NCI-H345 (cell line): ENCODE measurements at places on chromosomes 1 and 21.

- peak; percentile 25 for DNase-seq
These were observed 142.6 kb downstream of the AJAP1 start for GRCh38 chr1:4797016-4797410.

- DNase-seq, result no peak
These were observed 27.7 kb upstream of the FMO1 start for GRCh38 chr1:171220581-171221054.

DNA sequence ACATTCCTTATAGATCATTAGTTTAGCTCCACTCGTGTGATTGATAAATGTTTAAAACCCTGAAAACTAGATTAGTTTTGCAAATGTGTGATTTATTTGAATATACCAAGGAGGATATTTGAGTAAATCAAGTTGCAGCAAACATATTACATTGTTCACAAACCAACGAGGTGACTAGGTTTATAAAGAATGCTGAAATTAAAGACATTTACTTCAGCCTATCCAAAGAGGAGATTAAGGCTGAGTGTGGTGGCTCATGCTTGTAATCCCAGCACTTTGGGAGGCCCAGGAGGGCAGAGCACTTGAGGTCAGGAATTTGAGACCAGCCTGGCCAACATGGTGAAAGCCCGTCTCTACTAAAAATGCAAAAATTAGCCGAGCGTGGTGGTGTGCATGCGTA lies 34.1 kb downstream of the VTCN1 start:
- DNase-seq, result no peak

- peak; percentile 24 for DNase-seq
These were observed 79.3 kb downstream of the SH3BGR start for GRCh38 chr21:39531064-39531463.

DNA sequence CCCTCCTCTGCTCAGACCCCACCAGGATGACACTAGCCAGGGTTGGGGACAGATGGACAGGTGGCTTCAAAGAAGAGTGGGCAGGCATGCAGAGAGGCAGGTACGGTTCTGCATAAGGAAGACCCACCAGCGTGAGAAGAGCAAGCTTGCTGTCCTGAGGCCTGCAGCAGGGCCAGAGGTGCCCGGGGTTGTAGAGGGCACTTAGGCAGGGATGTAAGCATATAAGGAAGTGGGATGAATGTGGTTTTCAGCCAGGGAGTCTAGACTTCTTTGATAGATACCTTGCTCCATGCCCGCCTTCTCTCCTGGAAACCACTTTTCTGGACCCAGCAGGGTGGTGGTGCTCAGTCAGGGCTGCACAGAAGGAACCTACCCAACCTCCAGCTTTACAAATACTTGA lies 1.4 kb downstream of the TTC39A start:
- no peak for DNase-seq

DNA sequence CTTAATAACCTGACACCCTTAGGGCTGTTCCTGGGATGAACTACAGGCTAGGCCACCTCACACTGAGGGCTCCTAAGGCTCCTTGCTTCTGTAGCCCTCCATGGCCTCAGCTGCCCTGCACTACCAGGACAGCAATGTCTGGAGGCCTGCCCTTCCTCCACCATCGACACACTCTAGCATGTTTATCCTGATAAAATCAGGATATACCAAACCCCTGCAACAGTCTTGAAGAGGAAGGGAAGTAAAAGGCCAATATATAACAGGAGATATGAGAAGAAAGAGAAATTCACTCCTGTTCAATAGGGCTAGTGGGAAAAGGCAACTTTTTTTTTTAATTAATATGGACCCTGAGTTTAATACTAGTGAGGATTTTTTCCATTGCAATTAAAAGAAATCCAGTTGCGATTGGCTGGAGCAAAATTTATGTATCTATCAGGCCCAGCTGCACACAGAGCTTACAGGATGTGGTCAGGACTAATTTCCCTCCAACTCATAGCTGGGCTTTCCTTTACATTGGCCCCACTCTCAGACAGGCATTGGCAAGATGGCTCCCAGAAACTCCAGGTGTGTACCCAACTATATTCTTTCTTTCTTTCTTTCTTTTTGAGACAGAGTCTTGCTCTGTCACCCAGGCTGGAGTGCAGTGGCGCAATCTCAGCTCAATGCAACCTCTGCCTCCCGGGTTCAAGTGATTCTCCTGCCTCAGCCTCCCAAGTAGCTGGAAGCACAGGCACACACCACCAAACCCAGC lies 13.5 kb upstream of the ATP2B4 start:
- DNase-seq, result no peak

DNA sequence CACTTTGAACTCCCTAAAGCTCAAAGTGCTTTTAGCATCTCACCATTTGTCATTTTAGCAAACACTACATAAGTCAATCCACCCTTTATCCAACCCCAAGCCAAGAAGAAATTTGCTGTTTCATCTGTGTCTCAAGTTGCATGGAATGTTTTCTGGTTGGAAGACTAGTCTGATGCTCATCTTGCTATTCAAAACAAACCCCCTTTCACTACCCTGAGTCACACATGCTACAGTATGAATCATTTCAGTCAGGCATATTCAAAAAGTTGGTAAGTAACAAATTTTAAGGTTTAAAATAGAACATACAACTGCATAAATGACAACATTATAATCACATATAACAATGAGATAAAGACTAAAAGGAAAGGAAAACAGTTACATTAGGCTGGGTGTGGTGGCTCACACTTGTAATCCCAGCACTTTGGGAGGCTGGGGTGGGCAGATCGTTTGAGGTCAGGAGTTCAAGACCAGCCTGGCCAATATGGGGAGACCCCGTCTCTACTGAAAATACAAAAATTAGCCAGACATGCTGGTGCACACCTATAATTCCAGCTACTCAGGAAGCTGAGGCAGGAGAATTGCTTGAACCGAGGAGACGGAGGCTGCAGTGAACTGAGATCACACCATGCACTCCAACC lies 38.7 kb downstream of the DSTYK start:
- no peak for DNase-seq

- no peak for DNase-seq
These were observed 99.9 kb downstream of the XCL2 start for GRCh38 chr1:168443899-168444298.

DNA sequence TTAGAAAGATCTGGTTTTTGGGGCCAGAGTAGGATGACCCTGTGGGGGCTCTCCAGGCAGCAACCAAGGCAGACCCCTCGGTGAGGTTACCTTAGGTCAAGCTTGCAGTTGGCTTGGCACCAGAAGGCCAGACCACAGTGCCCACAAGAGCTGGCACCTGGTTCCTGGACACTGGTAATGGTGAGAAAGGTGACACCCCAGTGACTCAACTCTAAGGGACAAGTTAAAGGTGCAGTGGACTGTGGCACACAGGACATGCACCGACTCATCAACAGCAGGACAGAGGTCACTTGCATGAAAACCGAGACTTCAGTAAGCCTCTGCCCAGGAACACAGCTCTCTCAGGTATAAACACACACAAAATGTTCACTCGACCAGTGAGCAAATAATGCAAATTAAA lies 6.7 kb downstream of the LRRC38 start:
- DNase-seq, result no peak

- DNase-seq, result no peak
These were observed 120.4 kb downstream of the EDEM3 start for GRCh38 chr1:184634296-184634695.

- DNase-seq, result no peak
These were observed 1.1 kb upstream of the UAP1 start for GRCh38 chr1:162560303-162561036.

DNA sequence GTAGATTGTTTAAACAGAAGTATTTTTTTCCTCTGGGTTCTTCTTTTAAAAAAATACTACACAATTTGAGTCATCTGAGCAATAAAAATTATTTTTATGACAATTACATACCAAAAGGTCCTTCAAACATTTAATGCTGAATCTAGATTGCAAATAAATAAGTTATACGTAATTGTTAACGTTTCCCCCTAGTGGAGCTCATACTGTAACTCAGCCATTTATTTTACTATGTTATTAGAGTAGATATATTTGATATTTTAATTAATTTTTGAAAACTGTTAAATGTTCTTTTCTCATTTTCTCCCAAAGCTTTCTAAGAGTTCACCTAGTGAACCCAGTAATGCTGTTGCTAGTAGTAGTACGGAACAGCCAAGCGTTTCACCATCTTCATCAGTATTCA lies 33.5 kb downstream of the ZMYM1 start:
- DNase-seq, result no peak

- DNase-seq, result no peak
These were observed 560.5 kb downstream of the KIF26B start for GRCh38 chr1:245715291-245715701.

DNA sequence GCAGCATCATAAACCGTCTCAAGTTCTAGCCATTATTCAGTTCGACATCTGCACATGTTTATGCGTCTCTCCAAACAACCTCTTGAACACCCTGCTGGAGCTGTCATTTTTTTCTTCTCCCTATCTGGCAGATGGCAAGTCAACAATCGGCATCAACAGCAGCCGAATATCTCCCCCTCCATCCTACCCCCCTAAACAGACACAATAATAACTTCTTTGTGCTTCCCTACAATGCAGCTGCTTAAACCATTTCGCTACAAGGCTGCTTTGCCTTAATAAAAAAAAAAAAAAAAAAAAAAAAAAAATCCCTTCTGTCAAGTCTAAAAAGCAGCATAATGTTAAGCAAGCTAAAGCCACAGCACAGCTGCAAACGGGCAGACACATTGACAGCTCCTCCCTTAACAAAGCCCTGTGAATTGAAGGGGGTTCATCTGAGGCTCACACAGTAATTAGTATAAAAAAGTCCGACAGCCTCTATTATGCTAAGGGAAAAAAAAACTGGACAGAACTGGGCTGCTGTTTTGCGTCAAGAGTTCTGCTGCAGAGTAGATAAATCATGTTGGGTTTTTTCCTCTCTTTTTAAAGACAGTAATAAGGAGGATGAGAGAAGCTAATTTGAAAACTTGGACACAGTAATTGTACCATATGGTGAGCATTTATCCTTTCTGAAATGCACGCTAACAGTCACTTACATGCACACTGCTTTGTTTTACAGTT lies 136.4 kb downstream of the AKT3 start:
- DNase-seq, result peak; percentile 96

DNA sequence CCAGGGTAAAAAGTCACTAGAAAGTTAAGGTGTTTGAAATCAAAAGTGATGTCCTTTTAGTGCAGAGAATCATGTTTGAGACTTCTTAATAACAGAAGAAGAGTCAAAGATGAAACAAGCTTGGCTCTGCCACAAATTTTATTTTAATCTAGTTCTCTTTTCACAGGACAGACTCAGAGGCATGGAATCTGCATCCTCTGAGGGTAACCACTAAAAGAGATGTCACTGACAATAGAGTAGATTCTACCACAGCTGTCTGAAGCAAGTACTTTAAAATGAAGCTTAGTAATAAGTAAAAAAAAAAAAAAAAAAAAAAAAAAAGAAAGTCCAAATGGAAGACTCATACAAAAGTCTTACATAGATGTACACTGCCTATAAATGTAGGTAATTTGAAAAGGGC lies 519.7 kb upstream of the PRMT6 start:
- DNase-seq, result no peak

GRCh38 chr1:185957441-185958363 lies 223.5 kb downstream of the HMCN1 start:
- DNase-seq, result no peak

DNA sequence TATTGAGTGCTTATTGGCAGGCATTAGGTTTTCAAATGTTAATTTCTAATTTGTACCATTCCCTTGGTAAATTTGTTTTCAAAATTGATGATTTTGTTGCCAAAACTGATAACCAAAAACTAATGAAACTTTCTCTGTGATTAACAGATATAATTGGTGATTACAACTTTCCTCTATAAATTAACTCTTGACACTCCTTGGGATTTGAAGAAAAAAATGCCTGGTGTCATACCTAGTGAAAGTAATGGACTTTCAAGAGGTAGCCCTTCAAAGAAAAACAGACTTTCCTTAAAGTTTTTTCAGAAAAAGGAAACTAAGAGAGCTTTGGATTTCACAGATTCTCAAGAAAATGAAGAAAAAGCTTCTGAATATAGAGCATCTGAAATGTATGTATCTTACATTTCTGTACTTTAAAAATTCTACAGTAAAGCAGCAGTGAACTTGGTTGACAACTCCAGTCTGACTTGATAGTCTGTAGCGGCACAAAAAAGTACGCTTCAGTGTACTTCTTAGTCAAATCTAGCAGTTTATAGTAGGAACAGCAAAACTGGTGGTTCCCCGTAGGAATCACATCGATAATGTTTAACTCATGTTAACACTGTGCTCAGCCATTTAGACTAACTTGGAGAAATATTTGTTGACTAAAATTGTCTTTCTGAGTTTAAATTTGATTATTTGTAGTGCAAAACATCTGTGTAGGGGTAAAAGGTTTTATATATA lies 3.0 kb downstream of the USP1 start:
- DNase-seq, result no peak

GRCh38 chr1:152783095-152783494 lies 3.0 kb upstream of the LCE1E start:
- DNase-seq, result no peak

DNA sequence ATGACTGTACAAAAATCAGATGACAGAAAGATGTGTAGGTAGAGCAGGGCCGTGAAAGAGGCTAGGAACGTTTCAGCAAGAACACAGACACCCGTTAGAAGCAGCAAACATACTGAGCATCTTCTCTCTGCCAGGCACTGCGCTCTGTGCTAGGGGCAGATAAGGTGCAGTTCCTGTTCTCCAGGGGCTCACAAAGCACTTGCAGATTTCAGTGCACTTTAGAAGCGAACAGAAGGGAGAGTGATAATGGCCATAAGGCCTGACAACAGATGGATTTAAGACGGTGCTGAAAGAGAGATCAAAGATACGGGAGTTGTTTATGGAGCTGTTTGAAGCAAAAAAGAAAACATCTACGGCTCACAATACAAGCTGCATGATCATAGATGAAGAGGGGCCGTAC lies 200.3 kb upstream of the FOXD3 start:
- DNase-seq, result no peak

DNA sequence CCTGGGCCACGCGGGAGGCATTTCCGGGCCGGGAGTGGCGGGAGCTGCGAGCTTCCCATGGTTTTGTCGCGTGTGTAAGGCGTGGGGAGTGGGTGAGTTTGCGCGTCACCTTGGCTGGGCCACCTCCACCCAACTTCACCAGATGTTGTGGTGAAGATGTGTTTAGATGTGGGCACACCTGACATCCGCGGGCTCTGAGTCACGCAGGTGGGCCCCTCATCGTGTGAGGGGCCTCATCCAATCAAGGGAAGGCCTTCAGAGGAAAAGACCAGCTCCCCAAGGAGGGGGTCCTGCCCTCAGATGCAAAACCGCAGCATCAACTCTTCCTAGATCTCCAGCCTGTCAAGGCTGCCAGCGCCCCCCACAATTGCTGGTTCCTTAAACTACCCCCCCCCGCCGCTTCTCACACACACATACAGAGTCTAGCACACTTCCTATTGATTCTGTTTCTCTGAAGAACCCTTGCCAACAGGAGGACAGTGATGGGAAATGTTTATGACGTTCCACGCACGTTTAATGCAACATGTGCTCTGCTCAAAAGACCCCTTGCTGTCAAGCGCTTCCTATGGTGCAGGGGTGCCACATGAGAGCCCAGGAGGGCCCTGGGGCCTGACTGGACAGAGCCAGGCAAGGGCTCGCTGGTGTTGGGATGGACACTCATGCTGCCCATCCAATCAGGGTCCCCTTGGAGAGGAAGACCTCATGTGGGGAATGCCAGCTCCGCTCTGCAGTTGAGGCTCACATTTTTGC lies 11.9 kb downstream of the ACTRT2 start:
- DNase-seq, result no peak
